Activated CD4-positive, alpha-beta T cell treated with anti-CD3 and anti-CD28 coated beads, Interleukin-2, amount 50 U/mL, for 4 hours (primary cell): ENCODE measurements at places on chromosomes 16 and 17.

GRCh38 chr17:38600416-38600815 lies 5.3 kb downstream of the SRCIN1 start:
- DNase-seq, result no peak

DNA sequence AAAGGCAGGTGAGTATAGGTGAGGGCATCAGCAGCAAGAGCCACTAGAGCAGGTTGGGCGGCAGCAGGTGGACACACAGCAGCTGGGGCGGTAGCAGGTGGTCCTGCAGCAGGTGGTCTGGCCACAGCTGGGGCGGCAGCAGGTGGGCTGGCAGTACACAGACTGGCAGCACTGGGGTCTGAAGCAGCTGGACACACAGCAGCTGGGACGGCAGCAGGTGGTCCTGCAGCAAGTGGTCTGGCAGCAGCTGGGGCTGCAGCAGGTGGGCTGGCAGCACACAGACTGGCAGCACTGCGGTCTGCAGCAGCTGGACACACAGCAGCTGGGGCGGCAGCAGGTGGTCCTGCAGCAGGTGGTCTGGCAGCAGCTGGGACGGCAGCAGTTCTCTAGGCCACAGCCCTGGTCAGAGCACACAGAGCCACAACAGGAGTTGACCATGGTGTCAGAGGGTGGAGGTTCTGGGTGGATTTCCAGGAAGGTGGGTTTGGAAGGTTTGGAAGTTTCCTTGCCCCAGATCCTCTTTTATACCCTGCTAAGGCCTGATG lies at the start of gene KRTAP4-2:
KRTAP4-2 (minus strand) TSS at position 495 of the 545 bp plus-strand sequence; CDS start at position 438, 57 bp downstream.
- no peak for DNase-seq

DNA sequence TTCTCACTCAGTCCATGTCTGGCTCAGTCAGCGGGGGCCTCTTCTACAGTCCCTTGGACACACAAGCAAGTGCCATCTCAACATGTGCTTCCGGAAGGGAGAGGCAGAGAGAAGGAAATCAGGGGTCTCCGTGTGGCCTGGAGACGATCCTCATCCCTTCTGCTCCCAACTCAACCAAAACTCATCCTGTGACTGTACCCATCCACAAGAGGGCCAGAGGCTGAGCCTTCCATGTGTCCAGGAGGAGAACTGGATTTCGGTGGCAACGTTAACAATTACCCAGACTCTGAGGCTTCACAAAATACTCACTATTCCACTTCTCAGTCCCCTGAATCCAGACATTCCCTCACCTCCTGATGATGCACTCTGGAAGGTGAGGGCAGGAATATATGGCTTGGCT lies 7.8 kb upstream of the ALOX12B start:
- DNase-seq, result no peak

- DNase-seq, result no peak
Observed at GRCh38 chr17:81057079-81057730, 22.3 kb downstream of the BAIAP2 start.

GRCh38 chr16:84451781-84452180 lies 52.7 kb downstream of the MEAK7 start:
- no peak for DNase-seq

DNA sequence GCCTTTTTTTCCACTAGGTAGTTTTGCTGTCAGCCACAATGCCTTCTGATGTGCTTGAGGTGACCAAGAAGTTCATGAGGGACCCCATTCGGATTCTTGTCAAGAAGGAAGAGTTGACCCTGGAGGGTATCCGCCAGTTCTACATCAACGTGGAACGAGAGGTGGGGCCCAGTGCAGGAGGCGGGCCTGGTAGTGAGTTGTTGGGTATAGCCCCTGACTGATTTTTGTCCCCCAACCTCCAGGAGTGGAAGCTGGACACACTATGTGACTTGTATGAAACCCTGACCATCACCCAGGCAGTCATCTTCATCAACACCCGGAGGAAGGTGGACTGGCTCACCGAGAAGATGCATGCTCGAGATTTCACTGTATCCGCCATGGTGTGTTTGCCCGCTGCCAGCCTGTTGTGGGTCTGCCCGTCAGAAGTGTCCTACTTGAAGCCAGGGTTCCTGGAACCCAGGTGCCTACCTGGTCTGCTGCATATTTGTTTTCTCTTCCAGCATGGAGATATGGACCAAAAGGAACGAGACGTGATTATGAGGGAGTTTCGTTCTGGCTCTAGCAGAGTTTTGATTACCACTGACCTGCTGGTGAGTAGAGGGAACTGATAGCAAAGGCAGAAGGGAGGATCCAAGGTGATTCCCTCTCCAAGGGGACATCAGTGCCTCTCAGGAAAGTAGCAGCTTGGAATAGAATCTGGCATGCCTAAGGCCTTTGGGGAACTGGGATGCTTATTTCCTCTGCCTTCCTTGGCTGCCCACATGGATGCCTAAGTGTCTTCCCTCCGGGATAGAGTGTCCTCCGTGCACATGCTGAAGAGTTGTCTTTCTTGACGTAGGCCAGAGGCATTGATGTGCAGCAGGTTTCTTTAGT lies 1.9 kb upstream of the CD68 start:
- DNase-seq, result no peak

GRCh38 chr17:79543531-79543930 lies 67.3 kb downstream of the RBFOX3 start:
- DNase-seq, result no peak

DNA sequence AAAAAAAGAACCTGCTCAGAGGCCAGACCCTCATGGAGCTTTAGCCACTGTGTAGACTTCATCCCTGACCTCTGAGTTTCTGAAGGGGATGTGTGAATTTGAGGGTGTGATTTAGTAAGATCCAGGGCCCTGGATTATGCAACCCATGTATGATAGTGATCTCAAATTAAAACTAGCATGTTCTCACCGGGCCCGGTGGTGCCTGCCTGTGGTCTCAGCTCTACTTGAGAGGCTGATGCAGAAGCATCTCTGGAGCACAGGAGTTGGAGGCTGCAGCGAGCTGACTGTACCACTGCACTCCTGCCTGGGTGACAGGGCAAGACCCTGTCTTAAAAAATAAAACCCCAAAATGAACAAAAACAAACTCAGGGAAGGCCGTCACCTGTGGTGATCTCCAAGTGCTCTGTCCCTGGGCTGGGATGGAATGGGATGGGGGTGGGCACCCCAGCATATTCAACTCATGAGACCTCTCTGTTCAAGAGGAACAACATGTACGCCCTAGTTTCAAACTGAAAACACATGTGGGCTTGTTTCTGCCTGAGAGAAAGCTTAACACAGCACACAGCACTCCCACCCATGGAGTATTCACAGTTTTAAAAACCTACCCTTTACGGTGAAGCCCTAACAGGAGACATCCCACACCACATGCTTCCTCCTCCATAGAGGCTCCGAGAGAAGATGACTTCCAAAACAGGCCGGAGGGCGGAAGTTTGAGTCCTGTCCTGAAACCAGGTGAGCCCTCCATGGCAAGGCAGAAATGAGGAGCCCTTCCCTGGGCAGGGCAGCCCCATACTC lies 30.1 kb downstream of the GNPTG start:
- DNase-seq, result no peak

- DNase-seq, result peak; percentile 51
Observed at GRCh38 chr17:48626245-48627117, at the start of gene HOXB9. HOXB9 (minus strand) TSS chr17:48626358; CDS start chr17:48626269, 89 bp downstream.

DNA sequence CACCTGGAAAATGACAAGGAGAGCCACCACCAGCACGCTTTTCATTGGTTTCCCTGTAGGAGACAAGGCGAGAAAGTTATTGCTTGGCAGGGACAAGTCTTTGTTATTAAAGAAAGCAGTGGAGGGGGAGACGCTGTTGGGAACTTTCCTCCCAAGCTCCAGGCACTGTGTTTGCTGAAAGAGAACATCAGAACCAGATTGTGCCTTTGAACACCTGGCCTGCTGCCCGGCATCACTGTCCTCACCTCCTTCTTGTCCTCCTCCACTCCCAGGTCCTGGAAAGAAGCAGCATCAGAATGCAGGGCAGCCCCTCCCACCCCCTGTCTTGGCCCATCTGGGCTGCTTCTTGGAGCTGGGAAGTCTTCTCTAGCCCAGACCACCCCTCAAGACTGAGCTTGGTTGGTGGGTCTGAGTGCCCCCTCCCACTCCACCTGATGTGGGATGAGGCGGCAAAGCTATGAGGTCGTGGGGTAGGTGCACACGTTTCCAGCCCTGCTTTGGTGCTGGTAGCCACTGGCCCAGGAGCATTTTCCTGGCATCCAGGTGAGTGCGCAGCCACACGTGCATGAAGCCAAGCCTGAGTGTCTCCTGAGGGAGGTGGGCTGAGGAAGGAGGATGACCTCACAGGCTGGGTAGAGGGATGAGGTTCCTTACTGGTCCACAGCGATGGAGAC lies 6.2 kb downstream of the CCR7 start:
- no peak for DNase-seq

GRCh38 chr17:34533806-34534527 lies 45.4 kb upstream of the TMEM132E start:
- no peak for DNase-seq

- no peak for DNase-seq
Observed at GRCh38 chr16:22347100-22347820, 27.2 kb downstream of the CDR2 start.

- DNase-seq, result peak; percentile 47
Observed at GRCh38 chr17:19003543-19004420, 782 bp downstream of the FAM83G start.

GRCh38 chr17:42429726-42430447 lies 6.8 kb upstream of the CAVIN1 start:
- no peak for DNase-seq

- DNase-seq, result no peak
Observed at GRCh38 chr16:50802000-50802399, 60.1 kb downstream of the CYLD start.

DNA sequence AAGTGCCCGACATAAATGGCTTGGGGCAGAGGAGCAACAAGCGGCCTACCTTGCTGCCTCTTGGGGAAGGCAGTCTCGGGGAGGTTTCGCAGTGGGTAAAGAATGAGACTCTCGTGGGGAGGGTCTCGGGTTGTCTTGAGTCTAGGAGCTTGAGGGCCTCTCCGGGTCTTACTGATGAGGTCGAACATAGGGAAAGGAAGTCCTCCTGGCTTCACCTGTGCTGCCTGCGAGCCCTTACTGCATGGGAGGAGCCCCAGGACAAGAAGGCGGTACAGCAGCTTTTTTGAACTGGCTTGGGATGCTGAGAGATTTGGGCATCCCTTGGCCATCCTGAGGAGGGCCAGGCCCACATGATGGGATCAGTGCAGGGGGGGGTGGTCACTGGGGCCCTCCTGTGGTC lies 71.4 kb downstream of the SPECC1 start:
- no peak for DNase-seq

- DNase-seq, result peak; percentile 58
Observed at GRCh38 chr17:77441130-77441920, 300.6 kb downstream of the SEC14L1 start.

DNA sequence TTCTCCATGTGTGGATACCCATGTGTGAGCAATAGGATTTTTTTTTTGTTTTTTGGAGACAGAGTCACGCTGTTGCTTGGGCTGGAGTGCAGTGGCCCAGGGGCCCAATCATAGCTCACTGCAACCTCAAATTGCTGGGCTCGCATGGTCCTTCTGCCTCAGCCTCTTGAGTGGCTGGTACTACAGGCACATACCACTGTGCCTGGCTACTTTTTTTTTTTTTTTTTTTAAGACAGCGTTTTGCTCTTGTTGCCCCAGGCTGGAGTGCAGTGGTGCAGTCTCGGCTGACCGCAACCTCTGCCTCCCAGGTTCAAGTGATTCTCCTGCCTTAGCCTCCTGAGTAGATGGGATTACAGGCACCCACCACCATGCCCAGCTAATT lies 16.7 kb downstream of the MGRN1 start:
- no peak for DNase-seq

DNA sequence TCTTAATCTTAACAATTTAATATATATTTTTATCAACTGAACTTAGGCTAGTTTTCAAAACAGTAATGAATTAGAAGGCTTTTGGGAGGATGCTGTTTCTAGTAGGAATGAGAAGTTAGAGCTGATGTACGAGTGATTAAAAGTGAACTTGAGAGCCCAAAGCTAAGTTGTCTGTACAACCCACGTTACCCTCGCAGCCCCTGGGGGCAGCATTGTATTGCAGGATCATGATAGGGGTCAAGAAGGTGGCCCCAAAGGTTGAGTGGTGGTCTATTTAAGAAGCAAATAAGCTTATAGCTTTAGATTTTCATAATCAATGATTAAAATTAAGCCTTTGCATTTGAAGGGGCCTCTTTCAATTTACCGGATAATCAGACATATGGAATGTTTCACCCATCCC lies 33.7 kb upstream of the ALDH3A2 start:
- no peak for DNase-seq

GRCh38 chr17:79573196-79573896 lies 37.5 kb downstream of the RBFOX3 start:
- no peak for DNase-seq

- no peak for DNase-seq
Observed at GRCh38 chr16:17481736-17482135, 11.0 kb upstream of the XYLT1 start.

- no peak for DNase-seq
Observed at GRCh38 chr17:33154869-33155455, 138.1 kb downstream of the ASIC2 start.

GRCh38 chr17:13030056-13030455 lies 12.2 kb upstream of the ELAC2 start:
- no peak for DNase-seq

- DNase-seq, result no peak
Observed at GRCh38 chr17:50467114-50467854, 1.4 kb downstream of the CHAD start.

- DNase-seq, result no peak
Observed at GRCh38 chr16:50011707-50012106, 13.3 kb upstream of the CNEP1R1 start.

GRCh38 chr16:7615565-7615964 lies 282.9 kb downstream of the RBFOX1 start:
- no peak for DNase-seq

GRCh38 chr17:45282683-45283644 lies 21.1 kb upstream of the SPATA32 start:
- no peak for DNase-seq

DNA sequence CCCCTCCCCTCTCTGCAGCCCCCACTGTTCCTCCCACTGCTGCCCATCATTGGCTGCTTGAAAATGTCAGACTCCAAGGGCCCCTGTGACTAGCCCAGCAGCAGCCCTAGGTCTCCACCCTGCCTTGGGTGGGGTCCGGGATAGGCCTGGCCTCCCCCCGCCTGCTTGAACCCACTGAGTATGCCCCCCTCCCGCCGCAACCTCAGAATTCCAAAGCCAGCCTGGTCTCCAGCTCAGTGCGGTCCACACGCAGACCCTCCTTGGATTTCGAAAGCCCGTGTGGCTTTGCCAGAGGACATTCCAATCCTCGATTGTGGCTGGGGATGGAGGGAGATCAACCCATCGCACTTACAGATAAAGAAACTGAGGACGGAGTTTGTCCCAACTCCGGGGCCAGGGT lies 6.4 kb downstream of the DPEP1 start:
- no peak for DNase-seq
